ENCODE measurements at places on chromosomes 6 and 20. TPM values are rescaled to one million over a fixed set of nuclear protein-coding genes. Genes with fewer than 3 reads are reported as not detected.

DNA sequence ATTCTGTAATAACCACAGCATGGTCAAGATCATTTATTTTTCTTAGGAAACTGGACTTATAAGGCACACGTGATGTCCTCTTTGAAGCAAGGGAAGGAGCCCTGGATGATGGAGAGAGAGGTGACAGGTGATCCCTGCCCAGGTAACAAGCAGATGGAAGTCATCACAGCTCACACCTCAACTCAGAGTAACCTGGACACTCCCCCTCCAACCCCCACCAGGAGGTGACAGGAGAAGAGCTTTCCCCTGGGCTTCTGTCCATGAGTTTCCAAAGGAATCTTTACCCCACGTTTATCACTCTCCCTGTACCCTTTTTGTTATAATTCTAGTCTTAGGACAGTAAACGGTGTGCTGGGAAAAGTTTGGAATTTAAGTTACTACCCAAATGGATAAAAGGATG is 28.4 kb downstream of the ZNF334 start:
- no peak for DNase-seq

DNA sequence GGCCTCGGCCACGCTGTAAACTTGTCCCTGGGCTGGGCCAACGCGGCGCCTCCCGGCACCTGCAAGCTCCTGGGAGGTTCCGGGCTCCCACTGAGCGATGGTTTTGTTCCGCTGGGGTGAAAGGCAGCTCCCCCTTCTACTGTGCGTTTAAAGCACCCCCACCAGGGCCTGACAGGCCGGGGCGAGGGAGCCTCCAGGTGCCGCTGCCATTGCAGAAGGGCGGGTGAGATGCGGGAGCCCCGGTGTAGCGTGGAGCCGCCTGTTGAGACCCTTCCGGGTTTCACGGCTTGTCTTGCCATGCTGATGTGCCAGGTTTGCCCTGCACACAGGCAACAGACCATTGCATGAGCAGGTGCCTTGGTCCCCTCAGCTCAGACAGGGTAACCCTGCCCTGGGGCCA is 2.9 kb downstream of the COL20A1 start:
- no peak for DNase-seq

Gene ASIP
- not detected for total RNA-seq

Gene KIF16B
- total RNA-seq: 10.6 TPM

DNA sequence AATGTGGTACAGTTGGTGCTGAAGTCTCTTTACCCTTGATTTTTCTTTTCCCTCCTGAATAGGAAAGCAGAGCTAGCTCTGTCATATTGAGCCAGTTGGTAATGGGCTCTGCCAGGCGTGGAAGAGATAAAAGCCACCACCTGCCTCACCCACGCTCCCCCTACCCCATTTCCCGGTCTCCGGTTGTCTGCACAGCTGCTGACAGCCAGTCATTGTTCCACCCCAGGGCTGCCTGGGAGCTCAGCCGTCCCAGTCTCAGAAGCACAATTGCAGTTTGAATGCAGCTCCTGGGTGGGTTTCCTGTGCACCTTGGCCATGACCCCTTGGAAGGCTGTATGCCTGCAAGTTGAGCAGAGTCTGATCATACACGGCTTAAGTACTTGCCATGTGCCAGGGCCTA is 675.2 kb upstream of the FLRT3 start:
- DNase-seq: no peak

DNA sequence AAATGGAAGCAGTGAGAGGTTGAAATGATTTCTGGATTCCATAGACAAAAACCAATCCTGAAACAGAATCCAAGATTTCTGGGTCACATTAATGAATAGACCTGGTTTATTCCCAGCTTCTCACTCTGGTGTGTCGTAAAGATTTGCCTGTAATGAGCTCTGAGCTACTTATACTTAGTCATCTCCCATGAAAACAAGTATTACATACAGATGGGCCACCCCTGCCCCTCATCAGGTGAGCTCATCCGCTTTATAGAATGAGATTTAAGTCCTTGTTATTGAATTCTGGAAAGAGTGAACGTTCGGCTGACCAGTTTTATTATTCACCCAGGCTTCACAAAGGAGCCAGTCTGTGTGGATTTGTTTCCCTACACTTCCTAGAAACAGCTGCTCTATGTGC is 47.1 kb upstream of the TMEM181 start:
- DNase-seq: no peak

Gene ZC3H12D
- total RNA-seq: not detected

Gene TNXB
- 0.90 TPM for total RNA-seq

DNA sequence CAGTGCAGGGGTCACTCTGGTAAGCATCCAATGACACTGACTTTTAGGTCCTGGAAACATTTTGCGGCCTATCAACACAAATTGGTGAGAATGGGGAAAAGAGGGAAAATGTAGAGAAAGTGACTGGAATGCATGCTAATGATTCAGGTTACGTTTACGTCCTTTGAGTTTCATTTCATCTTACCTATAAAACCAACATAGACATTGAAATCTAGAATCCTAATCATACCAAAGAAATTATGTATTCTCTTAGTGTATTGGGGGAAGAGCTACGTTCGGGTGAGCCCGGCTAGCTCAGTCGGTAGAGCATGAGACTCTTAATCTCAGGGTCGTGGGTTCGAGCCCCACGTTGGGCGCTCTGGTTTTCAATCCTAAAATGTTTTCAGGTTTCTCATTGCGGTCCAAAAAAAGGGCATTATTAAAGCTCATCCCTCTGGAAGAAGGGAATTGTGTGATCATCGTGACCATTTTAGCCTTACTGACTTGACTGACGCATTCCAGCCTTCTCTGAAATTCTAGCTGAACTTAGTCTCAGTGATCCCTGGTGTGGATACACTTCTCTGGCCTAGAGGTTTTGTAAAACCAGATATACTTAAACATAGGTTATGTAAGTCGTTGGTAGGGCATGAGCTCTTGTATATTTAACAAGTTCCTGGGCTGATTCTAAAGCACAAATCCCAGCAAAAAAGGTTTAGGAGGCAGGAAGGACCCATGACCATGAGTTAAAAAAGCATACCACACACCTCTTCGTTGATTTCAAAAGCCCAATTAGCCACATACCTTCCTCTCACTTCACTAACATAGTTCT is 18.3 kb downstream of the HMGN4 start:
- DNase-seq: peak; percentile 91

DNA sequence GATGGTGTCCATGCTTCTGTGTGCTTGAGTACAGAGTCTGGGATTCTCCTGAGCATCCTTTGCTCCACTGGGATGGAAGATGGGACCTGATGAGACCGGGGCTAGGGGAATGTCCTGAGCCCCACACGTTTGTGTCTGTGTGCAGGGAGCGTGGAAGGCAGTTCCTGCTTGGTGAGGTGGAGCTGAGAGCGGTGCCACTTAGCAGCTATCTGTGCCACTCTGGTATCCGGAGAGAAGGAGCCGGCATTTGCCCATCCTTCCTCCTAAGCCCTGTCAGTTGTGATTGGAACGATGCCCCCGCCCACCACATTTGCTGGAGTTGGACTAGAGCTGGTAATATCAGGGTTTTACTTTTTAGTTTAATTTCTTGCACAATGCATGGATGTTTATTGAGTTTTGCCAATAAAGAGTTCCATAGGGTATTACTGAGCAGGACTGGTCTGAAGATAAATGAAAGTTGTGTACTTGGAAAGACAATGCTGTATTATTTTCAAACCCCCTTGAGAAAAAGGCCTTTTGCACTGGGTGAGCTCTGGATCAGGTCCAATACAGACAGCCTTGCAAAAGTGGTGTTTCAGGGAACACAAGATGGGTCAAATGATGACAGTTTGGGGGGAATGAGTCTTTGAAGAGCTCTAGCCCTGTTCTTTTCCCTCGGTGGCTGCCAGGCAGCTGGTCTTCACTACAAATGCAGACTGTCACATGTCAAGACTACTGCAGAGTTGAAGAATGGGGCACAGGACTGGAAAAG is 130.8 kb downstream of the SYCP2 start:
- no peak for DNase-seq

Gene ZNF391
- 4.0 TPM for total RNA-seq

Gene PFDN4
- 245 TPM for total RNA-seq

DNA sequence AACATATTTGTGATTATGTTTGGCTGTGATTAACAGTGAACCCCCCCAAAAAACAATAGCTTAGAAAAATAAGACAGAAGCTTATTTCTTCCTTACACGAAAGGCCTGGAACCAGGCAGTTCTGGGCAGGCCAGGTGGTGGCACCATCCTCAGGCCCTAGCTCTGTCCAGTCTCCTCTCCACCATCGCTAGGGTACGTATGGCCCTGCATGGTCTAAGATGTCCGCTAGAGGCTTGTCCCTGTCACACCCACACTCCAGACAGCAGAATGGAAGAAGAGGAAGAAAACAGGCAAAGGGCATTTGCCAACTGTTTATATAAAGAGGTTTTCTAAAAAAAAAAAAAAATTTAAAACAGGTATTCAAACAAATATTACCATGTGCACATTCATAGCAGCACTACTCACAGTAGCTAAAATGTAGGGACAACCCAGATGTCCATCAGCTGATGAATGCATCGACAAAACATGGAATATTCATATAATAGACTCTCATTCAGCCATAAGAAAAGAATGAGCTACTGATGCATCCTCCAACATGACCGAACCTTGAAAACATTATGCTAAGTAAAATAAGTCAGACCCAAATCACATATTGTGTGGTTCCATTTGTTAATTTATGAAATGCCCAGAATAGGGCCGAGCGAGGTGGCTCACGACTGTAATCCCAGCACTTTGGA is 6.7 kb downstream of the TGM3 start:
- peak; percentile 30 for DNase-seq

Gene LHFPL5
- total RNA-seq: 1.0 TPM

Data from Caki2 (cell line).